Hepatocyte (in vitro differentiated cells): ENCODE measurements at places on chromosomes 7 and 10. TPM values are rescaled to one million over a fixed set of nuclear protein-coding genes. Genes with fewer than 3 reads are reported as not detected.
A peak's percentile ranks its signal among the peaks of the same experiment; 100 is the strongest.

DNA sequence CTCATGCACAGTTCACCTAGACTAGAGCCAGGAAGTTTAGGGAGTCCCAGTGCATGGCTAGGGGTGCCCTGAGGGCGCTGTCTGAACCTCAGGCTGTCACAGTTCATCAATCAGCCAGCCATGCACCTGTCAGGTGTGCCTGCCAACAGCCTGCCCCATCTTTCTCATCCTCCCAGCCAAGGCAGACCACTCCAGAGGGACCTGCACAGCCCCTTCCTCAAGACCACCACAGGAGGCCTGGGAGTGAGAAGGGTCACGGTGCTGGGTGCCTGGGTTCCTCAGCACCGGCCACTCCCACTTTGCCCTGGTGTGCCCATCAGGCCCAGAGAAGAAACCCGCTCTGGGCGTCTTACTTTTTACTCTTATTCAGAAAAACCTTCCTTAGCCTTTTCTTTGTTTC lies 8.4 kb downstream of the ATP6V1F start:
- no peak for DNase-seq

- DNase-seq, result no peak
Measured at GRCh38 chr7:152341914-152342236, 93.9 kb downstream of the KMT2C start.

GRCh38 chr7:79620291-79620690 lies 166.8 kb upstream of the MAGI2 start:
- DNase-seq, result peak; percentile 8

Gene LRRN3
- total RNA-seq, result 6.8 and 8.1 TPM in 2 replicates

- no peak for DNase-seq
Measured at GRCh38 chr7:151641587-151641986, 121.9 kb upstream of the RHEB start.

DNA sequence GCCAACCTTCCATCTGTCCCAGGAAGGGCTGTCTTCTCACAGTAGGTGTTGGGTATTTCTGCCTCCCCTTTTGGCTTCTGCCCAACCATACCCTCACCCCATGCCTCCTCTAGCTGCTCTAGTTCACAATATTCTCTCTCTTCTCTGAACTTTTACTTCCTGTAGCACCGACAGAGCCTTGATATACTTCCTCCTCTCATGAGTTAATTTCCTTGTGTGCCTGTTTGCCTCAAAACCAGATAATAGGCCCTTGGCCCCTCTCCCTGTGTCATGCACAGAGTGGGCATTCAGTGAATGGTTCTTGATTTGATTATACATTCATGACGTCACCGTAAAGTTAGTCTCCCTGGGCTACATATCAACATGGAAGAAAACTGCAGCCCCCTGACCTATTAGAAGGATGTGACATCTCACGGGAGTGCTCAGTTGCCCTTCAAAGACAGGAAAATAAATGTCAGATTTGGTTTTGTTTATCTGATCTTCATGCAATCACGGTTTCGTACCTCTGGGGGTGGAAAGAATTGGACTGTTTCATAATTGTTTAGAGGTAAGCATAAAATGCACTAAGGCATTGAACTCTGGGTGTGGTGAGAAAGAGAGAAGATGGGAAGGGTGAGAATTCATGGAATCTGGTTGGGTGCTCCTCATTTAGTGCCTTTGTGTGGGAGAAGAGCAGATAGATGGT lies 127.7 kb downstream of the ITIH5 start:
- DNase-seq, result no peak

DNA sequence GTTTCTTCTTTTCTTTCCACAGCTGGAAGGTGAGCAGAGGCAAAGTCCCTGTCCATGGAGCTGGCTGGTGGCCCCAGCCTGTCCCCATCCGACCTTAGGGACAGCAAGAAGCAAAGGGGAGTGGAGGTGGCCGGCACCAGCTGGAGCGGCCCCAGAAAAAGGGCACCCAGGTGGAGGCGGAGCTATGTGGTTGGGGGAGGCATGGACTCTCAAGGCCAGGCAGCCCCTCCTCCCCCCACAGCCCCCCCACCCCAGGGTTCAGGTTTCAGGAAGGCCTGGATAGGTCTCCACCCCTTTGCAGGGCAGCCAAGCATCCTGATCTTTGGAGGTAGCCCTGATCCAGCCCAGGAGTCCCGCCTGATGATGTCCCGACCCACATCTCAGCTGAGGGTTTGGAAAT lies at the start of gene SSC4D:
SSC4D (minus strand) TSS at position 161 of the 400 bp plus-strand sequence. CDS start 5,258 bp downstream, outside the sequence.
- DNase-seq, result peak; percentile 59

DNA sequence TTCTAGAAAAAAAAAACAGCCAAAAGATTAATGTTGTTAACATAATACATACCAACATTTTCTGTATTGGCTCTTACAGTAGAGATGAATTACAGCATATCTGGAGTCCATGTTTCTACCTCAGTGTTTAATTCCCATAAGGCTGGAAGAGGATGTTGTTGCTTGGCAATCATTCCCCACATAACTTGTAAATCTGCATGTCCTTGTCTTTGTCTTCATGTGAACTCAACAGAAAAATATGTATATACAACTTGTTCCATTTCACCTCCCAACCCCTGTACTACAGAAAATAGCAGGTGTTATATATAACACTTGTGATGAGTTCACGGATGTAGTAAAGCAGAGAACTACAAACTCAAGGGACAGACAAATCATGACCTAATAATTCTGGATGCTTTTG lies 160.9 kb upstream of the SEMA3C start:
- no peak for DNase-seq

Gene MARCHF5
- total RNA-seq, result 35.8 and 36.4 TPM in 2 replicates

Gene STN1
- total RNA-seq, result 20.2 and 26.8 TPM in 2 replicates

Gene NPTX2
- total RNA-seq, result 3.0 TPM in 2 replicates

GRCh38 chr7:92720604-92721350 lies 115.6 kb downstream of the CDK6 start:
- DNase-seq, result no peak

DNA sequence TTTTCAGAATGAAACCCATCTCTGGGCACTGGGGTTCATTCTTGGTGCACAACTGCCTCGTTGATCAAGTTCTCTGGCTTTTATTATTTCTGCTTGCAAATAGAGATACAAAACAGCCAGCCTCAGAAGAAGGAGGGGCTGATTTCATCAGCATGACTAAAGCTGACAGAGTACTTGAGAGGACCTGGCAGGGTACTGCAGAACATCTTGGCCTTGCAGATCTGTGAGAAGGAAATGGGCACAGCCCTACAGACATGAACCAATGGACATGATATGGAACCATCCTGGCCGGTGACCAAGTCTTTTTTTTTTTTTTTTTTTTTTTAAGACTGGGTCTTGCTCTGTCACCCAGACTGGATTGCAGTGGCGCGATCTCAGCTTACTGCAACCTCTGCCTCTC lies 240.6 kb downstream of the VTI1A start:
- DNase-seq, result peak; percentile 23

DNA sequence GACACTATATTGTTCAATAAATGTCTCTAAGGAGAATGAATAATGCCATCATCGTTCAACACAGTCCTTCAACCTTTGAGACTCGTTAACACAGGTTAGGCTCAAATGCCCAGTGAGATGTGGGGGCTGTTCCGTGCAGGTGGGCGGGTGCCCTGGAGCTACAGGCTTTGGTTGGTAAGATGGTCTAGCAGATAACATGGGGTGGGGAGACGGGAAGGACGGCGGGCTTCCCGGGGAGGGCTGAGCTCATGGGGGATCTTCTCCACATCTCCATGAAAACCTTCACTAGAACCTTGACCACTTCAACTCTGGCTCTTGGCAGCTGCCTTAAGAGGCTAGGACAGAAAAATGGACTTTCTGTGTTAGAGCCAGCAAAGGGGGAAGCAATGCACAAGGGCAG lies 134.1 kb upstream of the TCERG1L start:
- no peak for DNase-seq

GRCh38 chr10:12308057-12308456 lies 41.3 kb upstream of the CAMK1D start:
- no peak for DNase-seq

- no peak for DNase-seq
Measured at GRCh38 chr7:1270181-1270580, 37.5 kb downstream of the UNCX start.

DNA sequence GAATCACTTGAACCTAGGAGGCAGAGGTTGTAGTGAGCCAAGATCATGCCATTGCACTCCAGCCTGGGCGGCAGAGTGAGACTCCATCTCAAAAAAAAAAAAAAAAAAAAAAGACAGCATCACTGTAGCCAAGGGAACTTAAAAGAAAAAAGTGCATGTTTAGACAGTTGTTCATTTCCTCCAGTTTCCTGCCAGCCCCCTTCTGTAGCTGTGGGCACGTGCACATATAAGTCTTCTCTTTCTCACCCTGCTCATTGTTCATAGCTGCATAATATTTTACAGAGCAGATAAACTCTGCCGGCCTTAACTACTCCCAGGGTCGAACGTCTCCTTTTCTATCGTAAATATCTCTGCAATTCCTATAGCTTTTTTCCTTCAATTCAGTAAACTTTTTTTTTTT lies 132.6 kb downstream of the LHPP start:
- no peak for DNase-seq

Gene TDRD1
- not detected in 2 replicates for total RNA-seq

DNA sequence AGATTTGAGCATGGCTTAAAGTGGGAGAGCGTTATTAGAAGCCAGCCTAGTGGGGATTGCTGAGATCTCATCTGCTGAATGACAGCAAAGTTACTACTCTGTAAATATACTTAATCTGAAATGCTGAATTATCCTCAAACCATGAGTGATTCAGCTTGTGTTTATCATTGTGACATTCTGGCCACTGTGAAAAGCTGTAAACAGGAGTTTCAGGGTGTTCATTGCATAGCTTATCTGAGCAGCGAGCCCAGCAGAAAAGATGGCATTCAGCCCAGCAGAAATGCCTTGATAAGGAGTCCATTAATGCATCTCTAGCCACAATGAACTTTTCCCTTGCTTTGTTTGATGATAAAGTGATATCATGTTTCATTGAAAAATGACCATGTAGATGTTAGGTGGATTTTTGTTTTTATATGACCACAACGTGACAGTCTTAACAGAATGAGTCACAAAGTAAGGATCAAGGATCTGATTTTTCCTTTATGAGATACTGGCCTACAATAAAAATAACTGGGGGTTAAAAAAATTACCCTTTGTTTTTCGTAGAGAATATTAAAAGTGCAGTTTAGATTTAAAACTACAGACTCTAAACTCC lies 7.8 kb downstream of the TES start:
- peak; percentile 41 for DNase-seq

Gene OPN1SW
- total RNA-seq, result not detected in 2 replicates

Gene ARHGAP22
- total RNA-seq, result 0.52 and 1.8 TPM in 2 replicates

DNA sequence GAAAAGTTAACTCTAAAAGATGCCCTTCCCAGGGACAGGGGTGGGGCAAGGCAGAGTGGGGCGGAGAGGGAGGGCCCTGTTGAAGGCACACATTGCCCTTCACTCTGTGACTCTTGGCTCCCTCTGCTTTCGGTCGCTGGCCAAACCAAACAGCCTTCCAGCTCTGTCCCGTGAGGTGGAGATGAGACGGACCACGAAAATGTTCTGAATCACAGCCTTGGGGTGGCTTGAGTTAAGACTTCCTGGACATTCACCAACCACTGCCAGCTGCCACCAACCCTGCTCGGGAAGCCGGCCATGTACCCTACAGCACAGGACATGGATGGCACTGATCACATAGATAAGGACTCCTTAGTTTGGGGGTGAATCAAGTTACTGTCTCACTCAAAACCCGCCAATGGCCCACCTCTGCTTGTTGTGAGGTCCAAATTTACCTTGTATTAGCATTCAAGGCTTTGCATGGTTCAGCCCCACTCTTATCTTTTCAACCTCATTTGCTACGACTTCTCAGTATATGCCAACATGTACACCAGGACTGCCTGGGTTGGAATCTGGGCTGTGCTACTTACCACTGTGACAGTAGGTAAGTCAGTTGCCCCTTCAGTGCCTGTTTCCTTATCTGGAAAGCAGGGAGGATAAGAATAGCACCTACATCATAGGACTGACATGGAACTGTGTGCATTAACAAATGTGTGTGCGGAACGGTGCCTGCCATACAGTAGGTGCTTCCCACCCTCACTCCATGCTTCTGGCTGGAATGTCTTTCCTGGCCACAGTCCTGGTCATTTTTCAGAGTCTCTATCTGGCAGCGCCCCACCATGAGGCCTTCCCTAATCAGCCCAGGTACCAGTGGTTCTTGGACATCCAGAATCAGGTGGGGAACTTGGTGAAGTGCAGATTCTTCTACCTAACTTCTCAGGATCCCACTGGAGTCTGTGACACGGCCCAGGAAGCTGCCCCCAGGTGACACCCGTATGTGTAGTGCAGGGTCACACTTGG lies 28.0 kb downstream of the ITPRIP start:
- DNase-seq, result no peak

Gene WNT16
- 1.7 and 2.8 TPM in 2 replicates for total RNA-seq

- DNase-seq, result no peak
Measured at GRCh38 chr7:81503336-81503735, 266.5 kb downstream of the HGF start.

- no peak for DNase-seq
Measured at GRCh38 chr10:24096281-24096680, 112.7 kb upstream of the KIAA1217 start.

- DNase-seq, result no peak
Measured at GRCh38 chr7:143434660-143435059, 8.6 kb upstream of the TAS2R60 start.

Gene SPDYE5
- total RNA-seq, result not detected in 2 replicates

GRCh38 chr7:151249732-151250072 lies 1.2 kb upstream of the SMARCD3 start:
- peak; percentile 85 for DNase-seq

- DNase-seq, result no peak
Measured at GRCh38 chr7:157007470-157008066, 2.9 kb downstream of the MNX1 start.

GRCh38 chr10:49312246-49312869 lies 13.4 kb downstream of the C10orf71 start:
- no peak for DNase-seq

- DNase-seq, result no peak
Measured at GRCh38 chr10:43055991-43056567, 20.8 kb upstream of the RET start.

GRCh38 chr7:24199978-24200377 lies 84.0 kb upstream of the NPY start:
- peak; percentile 21 for DNase-seq

DNA sequence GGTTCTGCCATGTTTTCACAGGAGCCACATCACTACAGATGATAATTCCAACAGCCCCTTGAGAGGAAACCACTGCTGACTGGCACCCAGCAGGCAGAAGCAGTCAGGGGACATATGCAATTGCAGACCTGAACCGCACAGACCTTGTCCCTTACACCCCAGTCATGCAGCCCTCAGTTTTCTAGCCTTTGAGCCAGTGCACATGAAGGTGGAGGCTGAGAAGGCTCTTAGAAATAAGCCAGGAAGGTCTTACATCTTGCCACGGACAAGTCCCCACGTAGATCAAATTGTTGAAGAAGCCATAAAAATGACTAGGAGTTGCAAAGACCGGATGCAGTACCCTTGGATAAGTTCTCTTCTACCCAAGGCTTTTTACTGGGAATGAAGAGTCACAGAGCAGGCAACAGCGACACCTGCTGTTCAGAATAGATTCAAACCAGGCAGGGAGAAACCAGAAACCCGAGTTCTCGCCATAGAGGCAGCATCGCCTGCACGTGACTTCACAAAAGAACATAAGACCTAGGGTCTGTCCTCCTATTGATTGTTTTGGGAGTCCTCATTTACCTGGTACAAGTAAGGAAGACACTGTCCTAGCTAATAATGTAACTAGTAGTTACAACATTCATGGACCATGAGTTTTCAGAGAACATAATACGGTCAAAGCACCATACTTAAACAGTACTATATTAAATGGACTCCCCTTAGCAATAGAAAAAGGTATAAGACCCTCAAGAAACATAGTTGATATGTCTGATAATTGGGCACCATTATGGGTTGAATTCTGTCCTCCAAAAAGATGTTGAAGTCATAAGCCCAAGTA lies 11.1 kb downstream of the STEAP1B start:
- DNase-seq, result peak; percentile 87
